Stomach (tissue), 19 donors: ENCODE measurements at places on chromosomes 12 and 14.

DNA sequence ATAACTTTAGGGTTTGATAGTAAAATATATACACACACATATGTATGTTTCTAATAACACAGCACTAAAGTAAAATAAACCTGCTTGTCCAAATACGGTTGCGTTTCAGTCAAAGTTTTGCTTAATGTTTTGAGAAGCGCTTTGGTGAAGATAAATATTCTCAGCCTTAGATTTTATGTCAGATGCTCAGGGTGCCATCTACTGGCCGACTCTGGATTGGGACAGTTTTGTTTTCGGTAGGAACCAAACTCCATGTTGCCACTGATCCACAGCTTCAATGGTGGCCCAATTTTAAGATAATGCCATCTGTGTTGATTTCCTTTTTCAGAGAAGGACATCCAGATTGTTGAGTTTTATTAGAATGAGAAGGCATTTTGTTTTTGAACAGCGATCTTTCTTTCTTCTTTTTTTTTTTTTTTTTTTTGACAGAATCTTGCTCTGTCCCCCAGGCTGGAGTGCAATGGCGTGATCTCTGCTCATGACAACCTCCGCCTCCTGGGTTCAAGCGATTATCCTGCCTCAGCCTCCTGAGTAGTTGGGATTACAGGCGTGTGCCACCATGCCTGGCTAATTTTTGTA, 43.1 kb downstream of the LLPH start:
- peak; percentile 88 for DNase-seq

DNA sequence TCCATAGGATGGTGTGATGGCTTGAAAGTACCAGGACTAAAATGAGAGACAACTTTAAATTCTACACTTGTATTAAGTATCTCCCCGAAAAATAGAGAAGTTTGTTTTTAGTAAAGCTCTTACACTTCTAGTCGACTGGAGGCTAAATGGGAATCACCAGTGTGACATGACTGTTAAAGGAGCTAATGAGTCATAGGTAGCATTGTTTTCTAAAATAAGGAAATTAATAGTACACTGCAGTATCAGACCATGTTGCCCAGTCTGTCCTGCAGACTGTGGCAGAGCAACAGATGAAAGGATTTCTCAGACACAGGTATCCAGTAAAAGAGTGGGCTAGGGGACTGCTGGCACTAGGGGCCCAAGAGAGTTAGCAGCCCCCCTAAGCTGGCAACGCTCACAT, 140.1 kb downstream of the TMEM117 start:
- DNase-seq: no peak

DNA sequence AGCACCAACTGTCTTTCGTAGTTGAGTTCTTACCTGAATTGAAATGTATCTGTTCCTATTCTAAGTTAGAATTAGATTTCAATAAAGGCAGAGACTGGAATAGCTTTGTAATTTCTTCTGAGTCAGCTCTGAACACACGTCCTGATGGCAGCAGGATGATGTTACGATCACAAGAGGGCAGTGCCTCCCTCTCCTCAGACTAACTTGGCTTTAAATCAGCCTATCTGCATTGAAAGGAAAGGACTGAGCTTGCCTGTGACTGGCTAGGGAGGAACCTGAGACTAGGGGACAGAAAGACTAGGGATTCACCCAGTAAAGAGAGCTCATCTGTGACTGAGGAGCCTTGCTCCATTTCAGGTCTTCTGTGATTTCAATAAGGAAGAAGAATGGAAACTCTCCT, 323.7 kb upstream of the OR4E1 start:
- no peak for DNase-seq

GRCh38 chr12:62720661-62721330, 214.2 kb downstream of the PPM1H start:
- DNase-seq: no peak

- DNase-seq: no peak
Measured at GRCh38 chr14:75970989-75971388, 10.8 kb downstream of the TGFB3 start.

GRCh38 chr14:101008631-101009336, 105.3 kb upstream of the RTL1 start:
- DNase-seq: no peak

DNA sequence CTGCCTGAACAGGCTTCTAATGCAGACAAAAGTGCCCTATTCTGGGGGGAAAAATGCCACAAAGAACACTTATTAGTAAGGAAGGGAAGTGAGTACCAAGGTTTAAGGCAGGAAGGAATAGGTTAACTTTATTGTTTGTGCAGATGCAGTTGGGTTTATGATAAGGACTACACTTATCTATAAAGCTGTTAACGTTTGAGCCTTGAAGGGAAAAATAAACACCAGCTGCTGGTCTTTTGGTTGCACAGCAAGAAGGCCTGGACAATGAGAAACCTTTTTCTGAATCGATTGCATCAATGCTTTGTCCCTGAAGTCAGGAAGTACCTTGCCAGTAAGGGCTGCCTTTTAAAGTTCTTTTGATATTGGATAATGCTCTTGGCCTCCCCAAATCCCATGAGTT, 407.8 kb downstream of the ATP23 start:
- no peak for DNase-seq

DNA sequence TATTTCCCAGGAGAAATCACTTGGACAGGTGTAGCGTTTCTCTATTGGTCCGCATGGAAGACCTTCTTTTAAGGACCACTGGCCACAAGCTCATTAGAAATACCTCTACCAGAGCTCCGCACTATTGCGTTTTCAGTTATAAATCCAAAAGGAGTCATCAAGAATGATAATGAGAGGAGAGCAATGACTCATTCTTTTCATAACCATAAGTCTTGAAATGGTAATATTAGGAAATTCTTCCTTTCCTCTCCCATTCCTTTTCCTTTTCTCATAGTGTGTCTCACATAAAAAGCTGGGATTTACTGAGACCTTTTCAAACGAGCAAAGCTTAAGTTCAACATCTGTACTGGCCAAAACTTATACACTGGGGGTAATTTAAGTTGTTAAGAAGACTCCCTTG, 215.7 kb downstream of the CPNE8 start:
- no peak for DNase-seq
